ENCODE measurements at places on chromosomes 1 and 21.

DNA sequence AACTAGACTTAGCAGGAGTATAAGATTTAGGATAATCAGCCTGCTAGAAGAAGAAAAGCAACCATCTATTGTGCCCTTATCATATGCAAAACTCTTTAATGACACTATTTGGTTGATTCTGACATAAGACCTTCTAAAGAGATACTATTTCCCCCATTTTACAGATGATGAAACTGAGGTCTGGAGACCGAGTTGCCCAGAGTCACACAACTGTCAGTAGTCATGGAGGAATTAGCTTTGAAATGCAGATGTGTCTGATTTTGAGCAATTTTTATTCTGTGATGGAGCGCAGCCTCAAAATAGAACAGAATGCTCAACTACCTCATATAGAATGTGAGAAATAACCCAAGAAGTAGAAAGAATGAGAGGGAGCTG lies 69.0 kb downstream of the CD58 start:
- no peak for DNase-seq

- peak; percentile 70 for DNase-seq
Measured at GRCh38 chr1:206911064-206911663, 10.6 kb downstream of the FCMR start.

DNA sequence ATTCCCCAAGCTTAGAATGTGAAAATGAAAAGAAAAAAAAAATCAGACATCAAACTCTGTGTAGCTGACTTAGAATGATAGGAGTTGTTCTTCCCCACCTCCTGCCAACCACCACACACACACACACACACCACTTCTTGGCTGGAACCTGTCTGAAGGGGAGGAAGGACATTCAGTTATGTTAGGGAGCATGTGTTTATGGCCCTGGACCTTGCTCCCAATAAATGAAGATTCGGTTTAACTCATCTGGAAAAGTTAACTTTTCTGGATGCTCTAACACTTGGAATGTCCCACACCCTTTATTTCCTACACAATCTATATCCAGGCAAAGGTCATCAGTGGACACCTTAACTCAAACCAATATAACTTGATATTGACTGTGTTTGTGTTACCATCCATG lies 112.4 kb downstream of the DAB1 start:
- DNase-seq = no peak

DNA sequence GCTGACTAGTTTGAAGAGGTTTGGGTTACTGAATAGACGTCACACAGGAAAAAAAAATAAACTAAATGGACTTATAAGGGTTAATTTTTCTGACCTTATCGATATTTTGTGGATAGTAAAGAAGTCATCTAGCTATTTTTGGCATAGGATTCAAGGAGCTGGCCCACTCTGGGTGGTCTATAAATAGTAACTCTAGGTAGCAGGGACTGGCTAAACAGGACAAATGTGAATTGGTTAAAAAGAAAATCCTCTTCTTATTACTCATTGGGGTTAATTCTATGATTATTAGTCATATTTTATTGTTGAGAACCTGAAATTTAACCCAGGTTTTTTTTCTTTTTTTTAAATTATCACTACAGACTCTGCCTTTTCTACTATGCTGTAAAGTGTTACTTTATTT lies 61.7 kb downstream of the ATF6 start:
- DNase-seq = no peak

GRCh38 chr1:16142383-16142995 lies 13.4 kb downstream of the EPHA2 start:
- DNase-seq = no peak

DNA sequence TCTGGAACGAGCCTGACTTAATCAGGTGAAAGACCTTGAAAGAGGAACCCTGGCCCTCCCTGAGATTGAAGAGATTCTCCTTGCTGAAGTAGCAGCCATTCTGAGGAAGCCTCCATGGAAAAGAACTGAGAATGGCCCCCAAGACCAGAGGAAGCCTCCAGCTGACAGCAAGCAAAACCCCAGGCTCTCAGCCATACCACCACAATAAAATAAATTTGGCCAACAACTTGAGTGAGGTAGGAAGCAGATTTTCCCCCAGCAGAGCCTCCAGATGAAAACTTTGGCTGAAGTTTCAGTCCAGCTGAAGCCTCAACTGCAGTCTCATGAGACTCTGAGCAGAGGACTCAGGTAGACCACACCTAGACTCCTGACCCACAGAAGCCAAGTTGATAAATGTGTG lies 34.0 kb upstream of the SLAMF9 start:
- no peak for DNase-seq

- no peak for DNase-seq
Measured at GRCh38 chr21:39181205-39181818, 1.9 kb downstream of the PSMG1 start.

DNA sequence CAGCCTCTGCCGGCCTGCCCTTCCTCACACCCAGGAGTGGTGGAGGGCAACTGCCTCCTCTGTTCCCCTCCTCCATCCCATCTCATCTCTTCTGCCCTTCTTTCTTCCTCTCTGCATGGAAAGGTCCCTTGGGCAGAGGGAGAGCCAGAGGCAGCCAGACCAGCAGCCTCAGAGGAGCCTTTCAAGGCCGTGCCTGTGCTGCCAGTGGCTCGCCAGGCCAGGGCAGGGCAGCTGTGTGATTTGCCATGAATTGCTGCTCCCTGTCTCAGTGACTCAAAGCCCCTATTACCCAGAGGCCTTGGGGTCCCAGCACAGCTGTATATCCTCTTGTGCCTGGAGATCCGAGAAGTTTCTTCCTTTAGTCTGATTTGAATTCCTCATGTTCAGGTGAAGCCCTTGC lies 21.9 kb downstream of the TMCC2 start:
- DNase-seq = no peak

GRCh38 chr1:93552741-93553455 lies 105.0 kb downstream of the FNBP1L start:
- DNase-seq = no peak

- DNase-seq = no peak
Measured at GRCh38 chr1:25740071-25740470, 59.9 kb upstream of the SELENON start.

DNA sequence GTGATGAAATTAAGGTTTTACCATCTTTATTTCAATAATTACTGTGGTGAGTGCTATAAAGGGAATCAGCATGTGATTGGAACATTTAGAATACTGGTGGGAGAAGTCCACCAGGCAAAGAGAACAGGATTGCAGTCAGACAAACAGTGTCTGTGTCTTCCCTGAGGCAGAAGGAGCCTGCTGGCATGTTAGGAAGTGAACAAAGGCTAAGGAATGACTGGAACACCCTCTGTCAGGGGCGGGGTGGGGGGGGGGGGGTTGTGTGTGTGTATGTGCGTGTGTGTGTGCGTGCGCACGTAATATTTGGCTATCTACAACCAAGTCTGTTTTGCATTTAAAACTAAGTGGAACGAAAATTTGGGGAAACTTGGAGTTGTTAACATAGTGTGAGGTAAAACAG lies 30.2 kb downstream of the SRRM1 start:
- no peak for DNase-seq

GRCh38 chr1:94768036-94768435 lies 52.1 kb upstream of the SLC44A3 start:
- DNase-seq = no peak

DNA sequence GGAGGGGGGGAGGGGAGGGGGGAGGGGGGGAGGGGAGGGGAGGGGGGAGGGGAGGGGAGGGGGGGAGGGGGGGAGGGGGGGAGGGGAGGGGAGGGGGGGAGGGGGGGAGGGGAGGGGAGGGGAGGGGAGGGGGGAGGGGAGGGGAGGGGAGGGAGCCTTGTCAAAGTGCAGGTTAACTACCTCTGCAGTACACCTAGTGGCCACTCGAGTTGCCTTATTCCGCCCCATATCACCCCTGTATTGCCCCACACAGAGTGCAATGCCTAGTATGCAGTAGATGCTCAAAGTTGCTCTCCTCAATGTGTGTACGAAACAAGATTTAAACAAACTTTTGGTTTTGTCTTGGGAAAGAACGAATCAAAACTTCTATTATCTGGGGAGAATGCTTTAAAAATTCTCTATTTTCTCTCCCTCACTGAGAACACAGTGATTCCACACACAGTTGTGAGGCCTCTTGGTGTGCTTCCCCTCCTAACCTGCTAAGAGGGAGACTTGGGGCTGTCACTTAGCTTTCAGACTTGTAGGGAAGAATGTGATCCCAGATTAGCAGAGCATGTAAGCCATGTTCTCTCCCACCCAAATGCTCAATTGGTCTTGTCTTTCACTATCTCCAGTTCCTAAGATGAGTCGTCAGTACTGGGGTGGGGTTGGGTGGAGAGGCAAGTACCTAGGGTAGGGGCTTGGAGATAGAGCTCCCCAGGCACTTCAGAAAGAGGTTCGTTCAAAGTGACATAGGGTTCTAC lies 79.7 kb upstream of the MAP10 start:
- no peak for DNase-seq

- peak; percentile 95 for DNase-seq
Measured at GRCh38 chr1:174159252-174160108, at the start of gene RABGAP1L. TSS of gene RABGAP1L (plus strand) at chr1:174159520.

DNA sequence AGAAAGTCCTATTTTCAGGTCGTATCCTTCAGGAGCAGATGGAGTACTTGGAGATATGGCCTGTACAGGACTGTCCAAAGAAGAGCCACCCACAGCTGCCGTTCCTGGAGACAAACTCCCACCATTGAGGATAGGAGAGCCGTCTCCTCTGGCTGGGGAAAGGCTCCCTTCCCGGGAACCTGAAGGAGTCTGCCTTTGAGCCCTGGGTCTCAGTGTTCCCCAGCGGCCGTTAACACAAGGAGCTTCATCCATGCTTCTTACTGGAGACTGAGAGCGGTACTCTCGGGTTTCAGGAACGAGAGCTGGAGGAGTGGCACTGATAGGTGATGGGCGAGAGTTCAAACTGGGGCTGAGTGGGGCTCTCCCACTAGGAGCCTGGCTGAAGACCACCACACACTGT lies 14.4 kb upstream of the CPLANE2 start:
- no peak for DNase-seq

DNA sequence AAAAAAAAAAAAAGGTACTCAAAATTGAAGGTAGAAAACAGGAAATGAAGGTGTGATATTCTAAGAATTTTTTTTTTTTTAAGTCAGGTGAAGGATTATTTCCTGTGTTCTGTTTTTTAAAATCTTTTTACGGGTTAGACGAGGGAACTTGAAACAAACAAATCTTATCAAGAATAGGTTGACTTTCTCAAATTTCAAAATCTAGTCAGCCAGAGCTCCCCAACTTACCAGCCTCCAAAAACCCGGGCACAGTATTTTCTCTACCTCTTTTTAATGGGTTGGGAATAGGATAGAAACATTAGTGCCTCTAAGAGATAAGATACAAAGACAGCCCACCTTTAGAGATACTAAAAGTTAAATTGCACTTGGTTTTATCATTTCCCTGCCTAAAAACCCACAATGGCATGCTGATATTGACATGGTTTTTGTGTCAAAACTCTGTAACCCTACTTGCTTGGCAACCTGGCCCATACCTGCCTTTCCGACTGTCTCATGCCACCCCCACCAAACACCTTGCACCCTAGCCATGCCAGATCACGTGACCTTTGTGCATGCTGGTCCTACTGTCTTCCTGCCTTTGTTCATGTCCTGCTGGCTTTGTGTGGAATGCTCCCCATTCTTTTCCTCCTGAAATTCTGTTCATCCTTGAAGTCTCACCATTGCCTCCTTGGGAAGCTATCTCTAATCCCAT lies 4.2 kb downstream of the RCAN3 start:
- peak; percentile 54 for DNase-seq
